ENCODE measurements at places on chromosomes 2 and 18.

GRCh38 chr18:30328839-30329238 is 713.7 kb downstream of the DSC3 start:
- no peak for DNase-seq

GRCh38 chr2:75465317-75465984 is 95.3 kb downstream of the EVA1A start:
- DNase-seq = no peak

DNA sequence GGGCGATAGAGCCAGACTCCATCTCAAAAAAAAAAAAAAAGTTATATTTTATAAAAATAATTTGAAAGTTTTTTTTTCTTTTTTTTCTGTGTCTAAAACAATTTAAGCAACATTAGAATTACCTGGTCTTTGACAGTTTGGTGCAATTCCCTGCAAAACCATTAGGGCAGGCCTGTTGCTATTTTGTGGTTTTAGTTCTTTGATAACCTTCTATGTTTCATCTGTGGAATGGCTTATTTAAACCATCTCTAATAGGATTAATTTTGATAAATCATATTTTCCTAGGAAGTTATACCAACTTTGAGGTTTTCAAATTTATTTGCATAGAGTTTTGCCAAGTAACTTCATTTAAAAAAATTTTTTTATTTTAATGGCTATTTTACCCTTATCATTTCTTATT is 141.2 kb upstream of the TWIST2 start:
- DNase-seq = no peak

GRCh38 chr2:33380001-33380609 is 96.3 kb upstream of the RASGRP3 start:
- DNase-seq = no peak

GRCh38 chr18:79588636-79589481 is 90.7 kb upstream of the CTDP1 start:
- DNase-seq = no peak

- no peak for DNase-seq
Measured at GRCh38 chr2:106553321-106553720, 66.2 kb downstream of the CD8B2 start.

GRCh38 chr2:105797298-105797819 is 52.6 kb downstream of the NCK2 start:
- no peak for DNase-seq

DNA sequence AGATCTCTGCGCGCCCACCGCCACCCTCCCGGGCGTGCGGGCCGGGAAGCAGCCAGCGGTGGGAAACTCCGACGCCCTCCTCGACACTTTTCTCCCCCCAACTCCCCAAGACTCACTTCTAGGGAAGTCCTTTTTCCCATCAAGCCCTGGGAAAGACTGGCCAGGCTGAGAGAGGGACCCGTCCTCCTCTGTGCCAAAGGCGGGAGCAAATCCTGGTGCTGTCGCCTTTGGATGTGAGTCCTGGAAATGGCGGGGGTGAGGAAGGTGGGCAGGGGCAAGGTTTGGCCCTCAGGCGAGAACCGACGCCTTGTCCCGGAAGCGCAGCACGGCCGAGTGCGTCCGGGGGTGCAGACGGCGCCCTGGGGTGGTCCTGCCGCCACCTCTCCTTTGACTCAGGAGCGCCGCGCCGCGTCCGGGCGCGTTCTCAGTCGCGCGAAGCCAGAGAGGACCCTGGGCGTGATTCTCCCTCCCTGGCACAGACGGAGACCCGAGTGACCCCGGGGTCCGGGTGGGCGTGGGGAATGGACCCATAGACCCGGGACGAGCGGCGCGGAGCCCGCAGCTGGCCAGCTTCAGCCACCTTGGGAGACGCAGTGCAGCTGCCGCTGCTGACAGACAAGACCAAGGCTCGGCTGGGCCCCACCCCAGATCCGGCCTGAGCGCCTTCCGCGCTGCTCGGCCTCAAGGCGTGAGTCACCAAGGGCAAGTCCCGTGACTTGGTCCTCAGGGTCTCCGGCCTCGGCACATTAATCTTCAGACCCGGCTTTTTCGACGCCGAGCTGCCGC is 3.5 kb upstream of the LBX2 start:
- DNase-seq = no peak

DNA sequence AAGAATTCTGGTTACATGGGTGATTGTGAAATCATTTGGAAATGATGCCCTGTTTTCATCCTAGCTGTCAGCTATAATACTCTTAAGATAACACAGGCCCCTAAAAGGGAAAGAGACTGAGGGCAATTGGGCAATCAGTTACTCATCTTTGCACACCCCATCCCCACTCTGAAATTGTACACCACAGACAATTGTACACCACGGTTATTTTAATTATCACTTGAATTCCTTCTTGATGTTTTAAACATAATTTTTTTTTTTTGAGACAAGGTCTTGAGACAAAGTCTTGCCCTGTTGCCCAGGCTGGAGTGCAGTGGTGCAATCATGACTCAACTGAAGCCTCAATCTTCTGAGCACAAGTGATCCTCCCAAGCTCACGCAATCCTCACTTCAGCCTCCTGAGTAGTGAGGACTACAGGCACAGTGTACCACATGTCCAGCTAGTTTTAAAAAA is 862.4 kb upstream of the ACVR2A start:
- no peak for DNase-seq

GRCh38 chr2:152450176-152450575 is 115.2 kb downstream of the FMNL2 start:
- DNase-seq = no peak

Measured in activated T-helper 1 cell treated with anti-CD3 and anti-CD28 coated beads, Interleukin-2, amount 50 U/mL, for 16 hours (primary cell).